ENCODE measurements at places on chromosomes 1 and 21. TPM values are rescaled to one million over a fixed set of nuclear protein-coding genes. Genes with fewer than 3 reads are reported as not detected.

Gene CELA2A
- not detected for total RNA-seq

Gene DENND2C
- total RNA-seq, result 0.15 TPM

Gene CD1D
- not detected for total RNA-seq

Gene TSPAN1
- total RNA-seq, result 2.0 TPM

Gene PEX14
- total RNA-seq, result 7.0 TPM

Gene SPOCD1
- 19.8 TPM for total RNA-seq

Gene VWA1
- 1.6 TPM for total RNA-seq

Gene KCNE2
- not detected for total RNA-seq

Gene C1orf226
- 1.5 TPM for total RNA-seq

Gene IGSF5
- total RNA-seq, result not detected

Gene FMO2
- total RNA-seq, result not detected

Gene PRDM16
- 2.7 TPM for total RNA-seq

Gene CELA3A
- total RNA-seq, result not detected

Gene CTNNBIP1
- total RNA-seq, result 52.9 TPM

Gene MYCL
- total RNA-seq, result 2.3 TPM

Gene KPRP
- total RNA-seq, result not detected

Gene LCE1C
- not detected for total RNA-seq

Gene FCGR2B
- under 0.01 TPM for total RNA-seq

Gene CLCNKA
- not detected for total RNA-seq

Gene RXFP4
- total RNA-seq, result not detected

Gene MYOG
- not detected for total RNA-seq

Gene RNF223
- not detected for total RNA-seq

Gene IL20
- total RNA-seq, result not detected

Gene PLA2G2E
- total RNA-seq, result not detected

Gene MYBPH
- total RNA-seq, result not detected

Gene SPRR2F
- total RNA-seq, result not detected

Gene NPPA
- total RNA-seq, result not detected

Gene RGS1
- total RNA-seq, result not detected

Gene GNG12
- 143 TPM for total RNA-seq

Gene OR2T2
- total RNA-seq, result not detected

Gene BSND
- not detected for total RNA-seq

Gene CAMK2N1
- total RNA-seq, result 0.97 TPM

Gene PLD5
- total RNA-seq, result not detected

Gene RNASEL
- 2.6 TPM for total RNA-seq

Gene XPR1
- total RNA-seq, result 21.9 TPM

Gene ANKRD35
- 0.32 TPM for total RNA-seq

Gene SIM2
- 0.32 TPM for total RNA-seq

Gene OR10T2
- total RNA-seq, result not detected

Gene HPDL
- total RNA-seq, result 5.2 TPM

Gene CFHR1
- total RNA-seq, result not detected

Gene VHLL
- total RNA-seq, result not detected

Gene EIF4G3
- total RNA-seq, result 23.7 TPM

Gene EFNA3
- 0.97 TPM for total RNA-seq

Gene ABCA4
- total RNA-seq, result 4.2 TPM

Gene SLC25A34
- total RNA-seq, result 0.61 TPM

Data from epithelial cell of umbilical artery (primary cell).